ENCODE measurements at places on chromosomes 2 and 18.

GRCh38 chr2:196955036-196955435, 28.5 kb upstream of the PGAP1 start:
- no peak for DNase-seq

- DNase-seq, result no peak
Measured at GRCh38 chr2:150735894-150736498, 248.5 kb upstream of the RND3 start.

DNA sequence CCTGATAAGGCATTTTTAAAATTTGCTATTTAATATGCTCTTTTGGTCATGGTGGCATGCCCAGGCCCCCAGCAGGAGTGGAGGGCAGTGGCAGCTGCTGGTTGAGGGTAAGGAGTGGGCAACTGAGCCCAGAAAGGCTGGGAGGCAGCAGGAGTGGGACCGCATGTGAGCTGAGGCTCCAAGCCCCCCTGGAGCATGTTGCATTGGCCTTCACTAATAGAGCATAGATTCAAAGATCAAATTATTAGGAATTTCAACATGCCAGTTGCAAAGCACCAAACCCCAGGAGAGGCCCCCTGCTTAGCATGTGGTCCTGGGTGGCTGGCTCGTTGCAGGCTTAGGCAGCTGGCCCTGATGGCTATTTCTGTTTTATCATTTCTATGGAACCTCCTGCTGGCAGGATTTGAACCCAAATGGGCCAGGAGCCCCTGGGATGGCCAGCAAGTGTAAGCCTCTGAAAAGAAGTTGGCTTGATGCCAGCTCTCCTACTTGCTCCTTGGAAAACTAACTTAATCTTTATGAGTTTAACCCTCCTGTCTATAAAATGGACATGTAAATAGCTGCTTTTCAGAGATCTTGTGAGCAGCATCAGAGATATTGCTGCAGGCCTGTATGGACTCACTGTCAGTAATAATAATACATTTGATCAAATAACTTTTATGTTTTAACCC, 42.1 kb upstream of the TMEM131 start:
- no peak for DNase-seq

DNA sequence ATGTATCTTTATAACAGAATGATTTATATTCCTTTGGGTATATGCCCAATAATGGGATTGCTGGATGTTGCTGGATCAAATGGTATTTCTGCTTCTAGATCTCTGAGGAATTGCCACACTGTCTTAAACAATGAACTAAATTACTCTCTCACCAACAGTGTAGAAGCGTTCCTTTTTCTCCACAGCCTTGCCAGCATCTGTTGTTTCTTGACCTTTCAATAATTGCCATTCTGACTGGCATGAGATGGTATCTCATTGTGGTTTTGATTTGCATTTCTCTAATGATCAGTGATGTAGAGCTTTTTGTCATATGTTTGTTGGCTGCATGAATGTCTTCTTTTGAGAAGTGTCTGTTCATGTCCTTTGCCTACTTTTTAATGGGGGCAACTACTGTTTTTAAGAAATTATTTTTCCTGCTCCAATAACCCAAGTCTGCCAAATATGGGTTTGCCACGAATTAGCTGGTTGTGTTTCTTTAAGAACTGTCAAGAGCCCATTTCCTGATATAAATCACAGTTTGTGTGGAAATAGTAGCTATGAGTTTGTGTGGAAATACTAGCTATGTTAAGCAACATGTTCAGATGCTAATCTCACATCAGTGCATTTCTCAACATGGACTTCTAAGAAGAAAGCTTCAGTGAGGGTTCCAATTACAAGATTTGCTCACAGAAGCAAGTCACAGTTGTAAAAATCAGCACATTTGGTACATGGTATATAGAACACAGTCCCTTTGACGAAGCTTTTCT, 259.4 kb downstream of the ANAPC1 start:
- no peak for DNase-seq

- no peak for DNase-seq
Measured at GRCh38 chr2:7703543-7704144, 786.4 kb downstream of the RNF144A start.

DNA sequence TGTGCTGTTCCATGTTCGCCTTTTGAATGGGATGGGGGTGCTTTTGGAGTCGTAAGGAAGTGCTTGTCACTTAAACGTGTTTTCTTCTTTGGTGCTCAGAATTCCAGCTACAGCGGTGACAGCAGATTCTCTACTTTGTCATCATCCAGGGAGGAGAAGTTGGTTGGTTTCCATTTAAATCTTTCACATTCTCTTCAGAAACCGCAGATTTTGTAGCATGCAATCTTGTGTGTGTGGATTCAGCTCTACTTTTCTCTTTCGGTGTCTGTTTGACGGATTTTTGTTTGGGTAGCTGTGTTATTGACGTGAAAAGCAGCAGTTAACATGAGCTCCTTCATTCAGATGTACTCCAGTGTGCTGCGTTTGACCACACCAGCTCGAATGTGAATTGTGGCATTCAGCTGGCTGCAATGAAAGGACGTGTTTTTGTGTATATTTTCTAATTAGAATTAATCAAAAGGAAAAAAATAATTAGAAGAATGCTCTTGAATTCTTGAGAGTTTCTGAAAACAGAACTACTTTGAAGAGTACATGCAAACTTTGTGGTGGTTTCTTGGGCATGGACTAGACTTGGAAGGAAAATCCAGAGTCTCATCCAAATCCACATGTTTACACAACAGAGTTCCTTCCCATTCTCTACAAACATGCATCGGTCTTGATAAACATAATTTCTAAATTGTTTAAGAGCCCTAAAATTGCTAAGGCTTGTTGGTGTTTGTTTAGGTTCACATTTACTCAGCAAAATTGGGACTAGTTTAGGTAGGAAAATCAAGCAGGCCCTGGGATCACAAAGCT, 68.7 kb upstream of the RBM44 start:
- DNase-seq, result no peak

DNA sequence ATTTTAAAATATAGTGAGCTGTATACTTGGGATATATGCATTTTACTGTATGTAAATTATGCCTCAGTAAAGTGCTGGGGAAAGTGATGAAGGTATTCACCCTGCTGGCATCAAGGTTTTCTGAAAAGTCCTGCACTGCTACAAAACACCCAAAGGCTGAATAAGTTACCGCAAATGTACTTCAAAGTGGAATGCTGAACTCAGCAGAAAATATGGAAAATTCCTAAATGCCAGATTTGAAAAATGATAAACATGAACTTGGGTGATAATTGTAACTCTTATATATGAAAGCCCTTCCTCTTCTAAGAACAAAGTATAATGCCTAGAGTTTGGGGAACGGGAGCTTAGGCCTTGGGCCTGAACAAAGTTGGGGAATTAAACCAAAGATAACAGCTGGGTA, 133.0 kb downstream of the GALNT1 start:
- DNase-seq, result no peak

DNA sequence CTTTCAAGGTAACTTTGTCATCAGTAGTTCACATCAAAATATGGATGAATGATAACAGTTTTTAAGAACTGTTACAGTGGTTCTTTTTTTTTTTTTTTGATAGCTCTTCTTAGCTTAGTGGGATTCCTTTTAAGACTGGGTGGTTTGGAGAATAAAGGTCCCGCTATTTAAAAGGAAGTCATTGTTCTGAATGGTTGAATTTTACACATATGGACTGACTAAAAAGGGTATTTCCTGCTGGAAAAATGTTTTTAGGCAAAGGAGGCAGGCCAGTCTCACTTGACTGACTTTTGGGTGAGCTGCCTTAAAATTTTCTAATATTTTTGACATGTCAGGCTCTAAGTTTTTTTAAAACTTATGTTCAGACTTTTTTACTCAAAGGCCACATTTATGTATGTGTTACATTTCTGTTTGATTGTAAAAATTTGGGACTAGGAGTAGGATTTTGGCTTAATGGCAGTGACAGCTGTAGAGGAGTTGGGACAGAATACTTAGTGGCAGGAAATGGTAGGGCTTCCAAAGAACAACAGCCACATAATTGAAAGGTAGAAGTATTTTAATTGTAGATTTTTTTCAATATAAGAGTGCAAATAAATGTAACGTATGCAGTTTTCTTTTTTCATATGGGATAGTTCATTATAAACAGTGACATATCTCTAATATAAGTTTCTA, 13.7 kb downstream of the VAPA start:
- DNase-seq, result no peak

GRCh38 chr2:15941481-15941850, 1.1 kb downstream of the MYCN start:
- DNase-seq, result no peak

- DNase-seq, result no peak
Measured at GRCh38 chr2:35522450-35522849, 833.1 kb upstream of the CRIM1 start.

DNA sequence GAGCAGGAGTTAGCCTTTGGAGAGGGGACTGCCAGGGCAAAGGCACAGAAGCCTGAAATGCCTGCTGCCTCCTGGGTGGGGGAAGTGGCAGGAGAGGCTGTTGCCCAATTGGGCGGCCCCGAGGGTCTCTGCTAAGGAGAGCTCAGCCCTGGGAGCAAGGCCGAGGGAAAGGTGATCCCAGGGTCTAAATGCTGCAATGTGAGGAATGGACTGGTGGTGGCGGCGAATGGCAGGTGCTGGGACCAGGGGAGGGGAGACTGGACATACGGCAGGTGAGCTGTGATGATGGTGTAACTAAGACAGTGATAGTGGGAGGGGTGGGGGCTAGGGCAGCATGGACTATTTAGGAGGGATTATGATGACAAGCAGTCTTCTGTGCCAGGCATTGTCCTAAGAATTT, 104.0 kb downstream of the DYSF start:
- no peak for DNase-seq

DNA sequence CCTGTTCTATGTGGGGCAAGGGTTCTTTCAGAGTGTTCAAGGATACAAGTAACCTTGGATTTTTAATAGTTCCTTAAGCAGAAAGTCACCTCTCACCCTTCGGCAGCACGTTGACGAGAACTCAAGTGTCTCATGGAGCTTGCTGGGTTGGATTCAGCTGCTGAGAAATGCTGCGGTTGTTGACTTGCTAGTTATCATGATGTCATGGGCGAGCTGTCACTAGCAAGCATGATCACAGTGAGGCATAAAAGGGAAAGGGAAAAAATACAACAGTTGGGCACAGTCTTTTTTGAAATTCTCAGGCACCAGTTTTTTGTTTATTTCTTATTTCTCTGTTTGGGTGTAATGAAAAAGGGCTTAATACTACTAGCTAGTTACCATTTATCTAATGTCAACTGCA, 53.2 kb downstream of the ADCYAP1 start:
- DNase-seq, result no peak

GRCh38 chr2:12421046-12421445, 295.7 kb upstream of the TRIB2 start:
- DNase-seq, result no peak

DNA sequence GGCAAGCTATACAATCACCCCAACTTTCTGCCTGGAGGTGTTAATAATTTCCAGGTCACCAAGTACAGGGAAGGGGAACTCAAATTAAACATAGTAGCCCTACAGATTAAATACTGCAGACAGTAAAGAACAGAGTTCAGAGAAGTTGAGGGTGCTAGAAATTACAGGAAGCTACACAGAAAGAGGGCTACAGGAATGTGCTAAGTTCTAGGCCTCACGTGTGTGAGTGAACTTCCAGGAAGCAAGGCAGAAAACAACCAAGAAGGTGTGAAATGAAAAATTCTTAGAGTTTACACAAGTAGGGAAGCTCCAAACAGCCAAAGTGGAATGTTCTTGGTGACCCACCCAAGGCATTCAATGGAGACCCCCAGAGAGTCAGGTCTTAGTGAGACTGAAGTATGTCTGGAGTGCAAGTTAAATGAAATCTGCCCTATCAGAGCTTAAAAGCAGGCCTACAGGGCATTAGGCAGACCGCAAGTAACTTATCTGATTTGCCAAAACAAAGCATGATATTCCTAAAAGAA, 58.1 kb upstream of the RNU4ATAC start:
- DNase-seq, result no peak

DNA sequence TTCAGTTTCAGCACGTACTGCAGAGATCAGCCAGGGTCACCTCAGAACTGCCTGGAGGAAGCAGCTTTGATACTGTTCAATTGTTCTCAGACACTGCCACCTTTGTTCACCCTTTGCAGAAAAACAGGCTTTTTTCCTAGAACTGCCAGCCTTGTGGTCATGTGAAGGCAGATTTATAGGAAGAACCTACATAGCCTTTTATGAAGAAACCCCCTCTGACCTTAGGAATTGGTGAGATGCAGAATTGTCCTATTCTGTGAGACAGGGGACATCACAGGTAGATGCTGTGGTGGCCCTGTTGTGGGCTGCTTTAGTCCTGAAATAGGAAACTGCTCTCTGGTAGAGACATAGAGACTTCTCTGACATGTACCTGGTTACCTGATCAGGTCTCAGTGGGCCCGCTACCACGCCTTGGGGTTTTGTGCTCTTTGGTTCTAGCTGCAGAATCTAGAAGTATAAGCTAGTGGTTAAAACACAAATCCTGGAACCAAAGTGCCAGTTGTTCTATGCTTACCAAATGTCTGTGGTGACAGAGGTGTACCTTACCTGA, 206.6 kb downstream of the AGPS start:
- DNase-seq, result no peak

DNA sequence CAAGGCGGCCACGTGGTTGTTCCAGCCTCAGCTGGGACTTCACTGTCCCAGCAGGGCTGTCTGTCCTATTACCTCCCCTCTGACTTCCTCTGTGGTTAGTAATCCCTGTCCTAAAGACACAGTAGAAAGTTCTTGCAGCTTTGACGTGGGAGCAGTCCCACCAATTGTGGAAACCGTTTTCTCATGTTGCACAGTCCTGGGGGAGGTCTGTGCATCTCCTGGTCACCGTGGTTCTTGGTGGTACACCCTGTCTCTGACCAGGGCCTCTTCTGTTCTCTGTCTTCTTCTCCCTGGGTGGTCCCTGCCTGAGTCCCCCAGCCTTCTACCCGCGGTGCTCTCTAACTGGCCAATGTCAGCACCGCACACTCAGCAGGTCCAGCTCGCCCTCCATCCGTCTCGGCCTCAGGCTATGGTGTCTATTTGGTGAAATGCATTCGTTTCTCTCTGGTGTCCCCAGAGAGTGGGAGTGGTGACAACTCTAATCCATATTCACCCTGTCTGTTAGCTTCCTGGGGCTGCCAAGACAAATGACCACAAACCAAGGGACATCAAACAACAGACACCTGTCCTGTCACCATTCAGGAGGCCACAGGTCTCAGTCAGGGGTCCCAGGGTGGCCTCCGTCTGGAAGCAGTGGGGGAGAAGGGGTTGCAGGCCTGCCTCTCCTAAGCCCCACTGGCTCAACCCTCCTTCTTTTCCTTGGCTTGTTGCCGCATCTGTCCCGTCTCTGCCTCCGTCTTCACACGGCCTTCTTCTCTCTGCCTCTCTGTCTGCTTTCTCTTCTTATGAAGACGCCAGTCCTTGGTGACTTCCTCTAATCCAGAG, 99.8 kb downstream of the SH3BP4 start:
- no peak for DNase-seq

Measured in muscle of back (tissue), 13 donors.